ENCODE measurements at places on chromosomes 16 and 17. TPM values are rescaled to one million over a fixed set of nuclear protein-coding genes. Genes with fewer than 3 reads are reported as not detected.
A peak's percentile ranks its signal among the peaks of the same experiment; 100 is the strongest.

DNA sequence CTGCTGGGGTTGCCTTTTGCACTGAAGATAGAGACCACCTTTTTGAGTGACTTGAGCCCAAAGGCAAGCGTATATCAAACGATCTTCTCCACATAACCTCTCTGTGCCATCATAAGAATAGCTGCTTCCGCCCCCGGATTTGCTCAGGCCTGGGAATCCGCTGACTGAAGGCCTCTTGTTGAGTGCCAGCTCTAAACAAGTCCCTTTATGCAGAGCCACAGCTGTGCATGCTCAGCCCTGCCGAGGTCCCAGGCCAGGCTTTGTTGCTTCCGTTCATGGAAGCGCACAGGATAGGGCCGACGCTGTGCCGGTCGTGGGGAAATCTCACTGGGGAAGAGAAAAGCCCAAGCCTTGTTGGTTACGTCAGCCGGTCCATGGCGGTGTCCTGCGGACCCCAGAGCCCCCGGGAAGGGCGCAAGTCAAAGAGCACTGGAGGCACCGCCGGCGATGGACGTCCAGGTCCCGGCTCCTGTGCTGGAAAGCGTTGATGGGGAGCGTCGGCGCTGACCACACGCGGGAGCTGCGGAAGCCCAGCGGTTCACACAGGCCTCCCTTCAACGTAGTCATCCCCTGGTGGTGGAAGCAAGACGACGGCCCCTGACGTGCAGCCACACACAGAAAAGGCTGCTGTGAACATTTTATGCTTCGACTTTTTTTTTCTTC lies 23.5 kb upstream of the RPL13 start:
- DNase-seq: peak; percentile 86

DNA sequence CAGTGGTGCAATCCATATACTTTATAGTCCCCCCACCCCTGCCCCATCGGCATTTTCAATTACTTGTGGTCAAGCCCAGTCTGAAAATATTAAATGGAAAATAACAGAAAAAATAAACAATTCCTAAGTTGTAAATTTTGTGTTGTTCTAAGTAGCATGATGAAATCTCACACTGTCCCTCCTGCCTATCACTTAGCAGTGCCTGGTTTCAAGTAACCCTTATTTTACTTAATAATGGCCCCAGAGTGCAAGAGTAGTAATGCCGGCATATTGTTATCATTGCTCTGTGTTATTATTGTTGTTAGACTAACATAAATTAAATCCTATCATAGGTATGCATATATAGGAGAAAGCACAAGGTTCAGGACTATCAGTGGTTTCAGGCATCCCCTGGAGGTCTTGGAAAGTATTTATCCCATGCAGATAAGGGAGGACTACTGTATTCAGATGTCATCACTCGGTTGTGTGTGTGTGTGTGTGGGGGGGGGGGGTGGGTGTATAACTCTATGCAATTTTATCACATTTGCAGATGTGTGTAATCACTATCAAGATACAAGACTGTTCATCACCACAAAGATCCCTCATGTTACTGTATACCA lies 9.3 kb downstream of the UBE2G1 start:
- DNase-seq: no peak

DNA sequence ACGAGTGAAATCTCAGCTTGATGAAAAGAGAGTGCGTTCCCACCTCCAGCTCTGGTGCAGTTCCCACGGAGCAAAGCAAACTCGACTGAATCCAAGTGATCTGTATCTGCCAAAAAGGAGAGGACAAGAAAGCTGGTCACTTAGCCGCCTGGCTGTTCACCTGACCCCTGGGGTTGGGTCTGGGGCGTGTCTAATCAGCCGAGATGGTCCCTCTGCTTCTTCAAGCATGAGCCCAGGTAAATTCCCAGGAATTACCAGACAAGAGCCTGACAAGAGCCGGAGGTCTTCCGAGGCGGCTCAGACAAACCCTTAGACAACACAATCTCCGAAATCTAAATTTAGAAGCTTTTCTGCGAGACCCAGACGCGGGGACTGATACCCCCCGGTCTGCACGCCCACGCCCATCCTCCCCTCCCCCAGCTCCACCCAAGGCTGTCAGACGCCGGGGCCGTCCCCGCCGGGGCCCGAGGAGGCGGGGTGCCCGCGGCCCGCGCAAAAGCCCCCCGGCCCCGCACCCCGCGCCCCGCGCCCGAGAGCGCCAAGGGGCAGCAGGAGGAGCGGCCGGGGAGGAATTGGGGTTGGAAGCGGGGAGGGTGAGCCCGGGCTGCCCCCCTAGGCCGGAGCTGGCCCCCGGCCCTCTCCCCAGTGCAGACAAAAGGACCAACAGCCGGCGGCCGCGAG lies 674 bp downstream of the ZNF821 start:
- no peak for DNase-seq

- peak; percentile 42 for DNase-seq
Measured at GRCh38 chr16:68786685-68787418, 49.8 kb downstream of the CDH1 start.

GRCh38 chr16:89269805-89270665 lies 52.5 kb downstream of the ZNF778 start:
- no peak for DNase-seq

The PDIA2 gene
- total RNA-seq: 11.4 TPM

DNA sequence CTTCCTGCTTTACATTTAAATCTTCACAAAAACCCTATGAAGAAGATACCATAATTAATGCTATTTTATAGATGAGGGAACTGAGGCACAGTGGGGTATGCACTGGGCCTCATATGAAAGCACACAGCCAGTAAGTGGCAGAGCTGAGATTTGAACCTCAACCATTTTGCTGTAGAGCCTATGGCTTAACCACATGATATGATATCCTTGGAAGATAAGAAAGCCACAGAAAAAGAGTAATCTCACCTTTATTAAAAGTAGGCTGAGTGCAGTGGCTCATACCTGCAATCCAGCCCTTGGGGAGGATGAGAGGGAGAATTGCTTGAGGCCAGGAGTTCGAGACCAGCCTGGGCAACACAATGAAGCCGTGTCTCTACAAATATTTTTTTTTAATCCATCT lies 15.0 kb upstream of the TOB1 start:
- no peak for DNase-seq

Measured in frontal cortex (tissue), 4 donors.